ENCODE measurements at places on chromosomes 3 and 15. TPM values are rescaled to one million over a fixed set of nuclear protein-coding genes. Genes with fewer than 3 reads are reported as not detected.
A peak's percentile ranks its signal among the peaks of the same experiment; 100 is the strongest.

DNA sequence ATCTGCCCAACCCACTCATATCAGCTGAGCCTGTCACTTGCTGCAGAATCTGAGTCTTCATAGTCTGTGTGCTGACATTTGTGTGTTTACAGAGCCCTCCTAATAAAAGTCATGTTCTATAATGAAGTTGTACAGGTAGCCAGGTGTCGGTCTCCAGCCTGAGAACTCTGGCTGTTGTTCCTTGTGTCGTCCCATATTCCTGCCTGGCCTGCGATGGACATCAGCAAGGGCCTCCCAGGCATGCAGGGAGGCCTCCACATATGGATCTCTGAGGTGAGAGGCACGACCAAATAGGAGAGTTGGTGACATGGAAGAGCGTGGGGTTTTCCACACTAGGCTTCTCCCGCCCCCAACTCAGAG, 2.9 kb downstream of the VILL start:
- DNase-seq = no peak

- DNase-seq = no peak
These were observed 26.2 kb downstream of the KIF7 start for GRCh38 chr15:89628806-89629715.

GRCh38 chr15:29468899-29469298, 199.3 kb upstream of the NSMCE3 start:
- no peak for DNase-seq

- DNase-seq = no peak
These were observed 27.5 kb downstream of the RAB6B start for GRCh38 chr3:133868186-133868585.

GRCh38 chr15:37764733-37765191, 169.7 kb upstream of the TMCO5A start:
- peak; percentile 81 for DNase-seq

DNA sequence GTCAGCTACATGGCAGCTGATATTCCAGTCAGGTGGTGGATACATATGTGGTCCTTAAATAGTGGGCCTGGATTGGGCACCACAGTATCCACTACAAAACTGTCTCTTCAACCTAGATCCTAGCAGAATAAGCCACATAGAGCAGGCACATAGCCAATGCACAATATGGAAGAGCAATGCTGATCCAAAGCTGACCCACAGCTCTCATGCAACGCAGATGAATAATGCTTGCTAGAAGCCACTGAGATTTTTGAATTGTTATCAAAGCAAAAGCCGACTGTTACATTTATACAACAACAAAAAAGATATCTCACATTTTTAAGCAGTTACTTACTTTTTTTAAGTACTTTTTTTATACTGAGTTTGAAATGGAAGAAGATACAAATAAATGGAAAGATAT, 11.2 kb downstream of the CNTN3 start:
- no peak for DNase-seq

DNA sequence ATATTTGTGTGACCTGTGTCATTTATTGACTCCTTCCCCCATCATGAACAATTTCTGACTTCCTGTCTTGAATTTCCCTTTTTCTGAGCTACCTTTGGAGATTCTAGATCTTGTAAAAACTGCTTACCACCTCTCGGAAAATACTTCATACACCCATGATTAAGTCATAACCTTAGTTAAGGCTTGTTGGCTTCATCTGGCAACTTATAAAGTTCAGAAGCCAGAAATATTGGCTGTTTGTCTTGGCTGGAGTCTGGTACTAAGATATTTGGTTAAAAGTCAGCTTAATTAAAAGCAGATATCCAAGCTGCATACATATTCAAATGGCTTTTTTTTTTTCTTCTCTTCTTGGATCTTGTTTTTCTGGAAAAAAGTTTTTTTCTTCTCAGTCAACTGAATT, 37.3 kb upstream of the B3GALNT1 start:
- DNase-seq = peak; percentile 32

GRCh38 chr3:169179722-169180121, 483.8 kb downstream of the MECOM start:
- no peak for DNase-seq

DNA sequence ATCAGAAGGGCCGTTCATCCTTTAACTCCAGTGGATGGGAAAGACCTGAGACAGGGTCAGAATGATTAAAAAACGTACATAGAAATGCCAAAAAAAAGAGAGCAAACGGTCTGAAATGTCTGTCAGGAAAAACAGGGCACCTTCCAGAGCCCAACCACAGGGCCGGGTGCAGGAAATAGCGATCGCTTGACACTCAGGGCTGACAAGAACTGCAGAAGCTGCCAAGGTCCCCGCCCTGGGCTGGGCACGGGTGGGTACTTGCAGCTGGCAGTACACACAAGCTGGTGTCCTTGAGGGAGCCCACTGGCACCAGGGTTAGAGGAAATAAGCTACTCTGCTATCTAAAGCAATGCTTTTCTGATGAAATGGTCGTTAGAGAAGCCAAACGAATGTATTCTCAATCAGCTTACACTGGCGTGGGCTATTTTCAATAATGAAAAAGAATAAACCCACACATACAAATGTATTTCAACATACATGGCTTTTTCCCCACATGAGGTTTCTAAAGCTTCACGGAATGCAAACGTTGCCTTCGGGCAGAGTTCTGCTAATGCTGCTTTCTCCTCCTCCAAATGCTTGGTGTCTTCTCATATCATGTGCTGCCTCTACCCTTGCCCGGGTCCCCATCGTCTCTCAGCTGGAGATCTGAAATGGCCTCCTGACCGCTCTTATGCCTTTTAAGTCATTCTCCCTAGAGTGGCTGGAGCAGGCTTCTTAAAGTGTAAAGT, 15.6 kb downstream of the FRMD4B start:
- DNase-seq = no peak

GRCh38 chr3:13890377-13891016, 10.6 kb upstream of the WNT7A start:
- no peak for DNase-seq

- DNase-seq = no peak
These were observed 42.2 kb downstream of the CHDH start for GRCh38 chr3:53803816-53804695.

GRCh38 chr3:14531856-14532395, 8.2 kb downstream of the GRIP2 start:
- DNase-seq = no peak

DNA sequence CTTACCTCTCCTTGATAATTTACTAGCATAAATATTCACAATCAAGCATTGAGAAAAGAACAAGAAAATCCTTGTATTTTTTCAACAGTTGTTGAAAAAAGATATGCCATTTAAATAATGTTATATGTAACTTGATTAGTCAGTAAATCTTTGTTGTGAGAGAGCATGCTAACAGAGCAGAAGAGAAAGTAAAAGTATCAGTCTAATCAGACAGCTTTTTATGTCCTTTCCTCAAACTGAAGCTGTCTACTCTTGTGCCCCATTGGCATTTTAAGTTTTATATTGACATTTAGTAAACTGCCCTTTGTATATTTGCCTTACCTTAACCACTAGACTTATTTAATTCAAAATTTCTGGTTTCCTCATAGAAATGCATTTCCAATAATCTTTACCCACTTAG, 668.7 kb downstream of the OTOL1 start:
- DNase-seq = no peak

GRCh38 chr3:184680385-184681345, 31.2 kb downstream of the MAGEF1 start:
- no peak for DNase-seq

- no peak for DNase-seq
These were observed 148.0 kb downstream of the DIPK2A start for GRCh38 chr3:144119633-144120032.

- DNase-seq = no peak
These were observed 147.2 kb downstream of the EPHA6 start for GRCh38 chr3:96961576-96961975.

- DNase-seq = peak; percentile 48
These were observed 104.7 kb downstream of the OSBPL10 start for GRCh38 chr3:31876331-31876730.

The NMB gene
- total RNA-seq = 4.1 TPM

The AQP9 gene
- total RNA-seq = not detected

The LRRN1 gene
- 0.85 TPM for total RNA-seq

The WNT7A gene
- total RNA-seq = not detected

The FETUB gene
- total RNA-seq = not detected

The GUCA1C gene
- not detected for total RNA-seq

Data from cardiac muscle cell (in vitro differentiated cells and primary cell).